ENCODE measurements at places on chromosomes 5 and 9.

DNA sequence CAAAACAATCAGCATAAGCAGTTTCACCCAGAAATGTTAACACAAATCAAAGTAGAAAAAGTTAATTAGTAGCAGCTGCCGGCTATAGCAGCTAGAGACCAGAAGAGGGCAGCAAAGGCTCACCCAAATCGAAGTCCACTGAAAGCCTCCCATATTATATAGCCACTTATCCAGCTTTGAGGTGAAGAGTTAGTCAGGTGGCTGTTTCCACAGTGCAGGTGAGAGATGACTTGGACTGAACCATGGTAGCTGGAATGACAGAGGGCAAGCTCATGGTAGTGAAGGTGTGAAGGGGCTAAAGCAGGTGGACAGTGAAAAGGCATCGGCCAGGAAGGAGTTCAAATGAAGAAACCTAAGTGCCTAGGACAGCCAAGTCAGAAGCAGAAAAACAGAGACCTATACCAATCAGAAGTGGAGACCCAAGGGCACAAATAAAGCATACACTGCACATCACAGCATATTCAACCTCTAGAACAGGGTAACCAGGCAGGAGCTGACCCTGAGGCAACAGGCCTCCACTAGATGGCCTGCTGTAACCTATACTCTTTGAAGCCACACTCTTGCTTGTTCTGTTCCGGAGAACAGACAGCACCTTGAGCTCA is 7.2 kb upstream of the RNF38 start:
- peak; percentile 65 for DNase-seq

GRCh38 chr5:136769093-136769492 is 403.7 kb upstream of the TRPC7 start:
- no peak for DNase-seq

DNA sequence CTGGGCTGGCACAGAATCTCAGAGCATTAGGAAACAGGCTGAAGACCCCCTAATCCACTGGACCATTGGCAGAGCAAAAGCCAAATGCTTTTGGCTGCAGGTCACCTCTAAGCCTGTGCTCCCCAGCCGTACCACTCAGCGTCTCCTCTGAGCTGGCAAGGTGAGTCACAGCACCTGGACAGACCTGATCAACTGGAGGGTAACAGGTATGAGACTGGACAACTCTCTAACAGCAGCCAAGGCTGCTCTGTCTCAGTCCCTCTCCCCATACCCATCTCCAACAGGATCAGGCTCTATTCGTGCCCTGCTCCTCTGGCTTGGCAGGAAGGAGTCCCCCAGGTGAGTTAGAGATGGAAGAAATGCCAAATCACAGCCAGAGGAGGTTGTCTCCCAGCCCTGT is 4.7 kb downstream of the GOLGA2 start:
- DNase-seq: no peak

GRCh38 chr5:56037531-56038010 is 42.8 kb upstream of the IL6ST start:
- DNase-seq: no peak

DNA sequence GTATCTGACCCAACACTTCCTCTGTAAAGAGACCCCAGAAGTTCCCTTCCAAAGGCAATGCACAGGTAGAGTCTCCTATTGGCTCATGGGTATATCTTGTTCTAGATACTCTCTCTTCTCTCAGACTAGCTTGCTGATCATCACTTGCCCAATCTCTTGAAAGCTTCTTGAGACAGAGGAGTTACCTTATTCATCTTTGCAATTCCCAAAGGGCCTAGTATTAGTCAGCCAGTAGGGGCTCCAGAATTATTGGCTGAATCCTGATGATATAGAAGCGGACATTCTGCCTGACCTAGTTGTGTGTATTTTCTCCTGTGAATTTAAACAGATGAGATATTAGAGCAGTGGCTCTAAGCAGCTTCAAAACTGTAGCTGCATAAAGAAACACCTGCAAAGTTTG is 304.0 kb upstream of the KLF4 start:
- no peak for DNase-seq

DNA sequence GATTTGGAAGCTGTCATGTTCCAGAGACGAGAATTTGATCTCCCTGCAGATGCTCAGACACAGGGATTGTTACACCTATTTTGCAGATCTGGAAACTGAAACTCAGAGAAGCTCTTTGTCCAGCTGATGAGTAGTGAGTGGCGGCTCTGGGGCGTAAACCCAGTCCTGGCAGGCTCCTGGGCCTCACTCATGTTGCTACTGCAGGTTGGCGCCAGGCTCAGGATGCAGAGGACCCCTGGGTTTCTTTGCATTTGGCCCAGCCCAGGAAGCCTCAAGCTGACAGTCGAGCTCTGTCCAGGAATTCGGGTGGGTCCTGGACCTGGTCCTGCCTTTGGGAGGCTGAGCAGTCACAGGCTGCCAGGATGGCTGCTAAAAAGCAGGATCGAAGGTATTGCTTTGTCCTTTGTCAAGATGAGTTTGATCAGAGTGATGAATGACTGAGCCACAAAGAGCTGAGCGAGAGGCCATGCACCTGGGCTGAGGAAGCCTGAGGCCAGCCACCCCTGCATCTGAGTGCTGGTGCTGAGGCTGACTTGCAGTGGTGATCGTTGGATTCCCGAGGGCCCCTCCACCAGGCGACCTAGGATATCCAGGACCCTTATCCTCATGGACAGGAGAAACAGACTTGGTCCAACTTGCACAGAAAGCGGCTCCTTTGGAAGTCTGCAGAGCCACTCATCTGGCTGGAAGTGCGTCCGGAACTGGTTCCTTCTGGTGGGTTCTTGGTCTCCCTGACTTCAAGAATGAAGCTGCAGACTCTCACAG is 8.3 kb upstream of the RNF130 start:
- no peak for DNase-seq

DNA sequence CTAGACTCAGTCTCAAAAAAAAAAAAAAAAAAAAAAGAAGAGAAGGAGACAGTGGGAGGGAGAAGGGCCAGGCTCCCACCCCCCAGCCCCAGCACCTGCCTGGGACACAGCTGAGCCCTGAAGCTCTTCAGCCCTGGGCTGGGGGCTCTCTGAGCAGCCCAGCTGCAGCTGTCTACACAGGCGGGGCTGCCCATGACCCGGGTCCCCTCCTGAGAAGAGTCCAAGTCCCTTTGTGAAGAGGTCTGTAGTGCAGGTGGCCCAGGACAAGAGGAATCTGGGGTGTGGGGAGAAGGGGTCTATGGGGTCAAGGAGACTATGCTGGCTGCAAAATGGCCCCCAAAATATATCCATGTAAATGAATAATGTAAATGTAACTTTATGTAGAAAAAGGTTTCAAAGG is 6.7 kb upstream of the LCN2 start:
- no peak for DNase-seq

DNA sequence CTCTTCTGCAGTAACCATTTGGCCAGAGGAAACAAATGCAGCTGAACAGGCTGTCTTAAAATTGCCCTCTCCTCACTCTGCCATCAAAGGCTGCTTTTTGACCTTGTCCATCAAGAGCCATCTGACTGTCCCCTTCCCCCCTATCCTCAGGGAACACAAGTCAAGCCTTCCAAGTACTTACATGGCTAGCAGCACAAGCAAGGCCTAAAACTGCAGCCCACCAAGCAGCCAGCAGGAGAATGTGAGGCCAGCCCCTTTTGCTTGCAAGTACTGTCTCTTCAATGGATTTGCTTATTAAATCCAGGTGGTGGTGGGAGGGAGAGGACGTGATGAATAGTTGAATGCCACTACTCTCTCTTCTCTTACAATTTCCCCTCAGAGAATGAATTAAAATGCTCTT is 83.5 kb downstream of the HTR1A start:
- no peak for DNase-seq

GRCh38 chr5:149895416-149896345 is 48.9 kb downstream of the PDE6A start:
- peak; percentile 56 for DNase-seq

- no peak for DNase-seq
Measured at GRCh38 chr5:139363937-139364336, 19.2 kb downstream of the SLC23A1 start.

- no peak for DNase-seq
Measured at GRCh38 chr9:119027901-119028699, 341.1 kb downstream of the BRINP1 start.

- no peak for DNase-seq
Measured at GRCh38 chr5:159322180-159322579, 8.1 kb downstream of the IL12B start.

DNA sequence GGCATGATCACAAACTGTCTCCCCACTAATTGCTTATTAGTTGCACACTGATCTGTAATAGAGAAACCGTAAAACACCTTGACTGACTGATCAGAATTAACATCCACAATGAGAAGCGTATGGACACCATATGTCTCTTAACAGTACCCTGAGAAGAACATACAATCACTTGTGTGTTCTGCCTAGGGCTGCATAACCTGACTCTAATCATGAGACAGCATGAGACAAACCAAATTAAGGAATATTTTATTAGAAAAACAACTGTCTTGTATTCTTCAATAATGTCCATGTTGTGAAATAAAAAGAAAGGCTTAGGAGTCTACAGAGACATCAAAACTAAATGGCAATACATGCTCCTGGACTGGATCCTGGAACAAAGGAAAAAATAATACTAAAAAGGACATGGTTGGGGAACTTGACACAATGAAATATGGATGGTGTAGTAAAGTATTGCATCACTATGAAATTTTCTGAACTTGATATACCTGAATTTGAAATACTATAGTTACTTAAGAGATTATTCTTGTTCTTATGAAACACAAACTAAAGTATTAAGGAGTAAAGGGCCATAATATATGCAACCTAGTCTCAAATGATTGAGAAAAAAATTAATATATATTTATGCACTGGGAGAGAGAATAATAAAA is 162.1 kb downstream of the CWC27 start:
- DNase-seq: no peak

GRCh38 chr5:111972080-111972479 is 215.1 kb upstream of the NREP start:
- DNase-seq: no peak

DNA sequence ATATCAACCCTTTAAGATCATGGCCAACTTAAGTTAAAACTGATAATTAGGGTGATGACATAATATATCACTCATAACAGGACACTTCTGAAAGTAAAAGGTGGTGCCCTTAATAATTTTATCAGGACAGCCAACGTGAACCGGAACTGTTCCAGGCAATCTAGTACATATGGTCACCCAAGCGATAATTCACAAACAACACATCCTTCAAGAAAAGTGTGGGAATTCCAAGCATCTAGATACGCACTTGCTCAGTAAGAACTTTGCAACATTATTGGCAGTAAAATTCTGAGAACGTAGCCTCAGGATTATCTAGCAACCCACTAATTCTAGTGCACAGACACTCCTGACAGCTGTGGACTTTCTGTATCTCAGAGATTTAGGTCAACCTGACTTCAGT is 85.7 kb downstream of the ALDH7A1 start:
- no peak for DNase-seq

DNA sequence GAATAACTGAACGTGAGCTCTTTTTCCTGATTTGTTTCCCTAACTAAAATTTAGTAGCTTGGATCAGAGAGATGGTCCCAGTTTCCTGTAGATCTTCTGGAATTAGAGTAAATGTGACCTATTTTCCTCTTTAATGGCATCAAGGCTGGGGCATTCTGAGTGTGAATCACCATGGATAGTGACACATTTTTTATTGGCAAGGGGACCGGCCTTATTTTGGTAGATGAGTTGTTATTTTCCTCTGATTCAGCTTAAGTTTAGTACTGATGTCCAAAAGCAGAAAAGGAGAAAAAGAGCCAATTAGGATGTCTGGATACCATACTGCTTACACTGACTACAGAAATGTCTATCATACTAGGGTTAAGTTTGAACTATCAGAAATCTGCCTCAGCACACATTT is 68.1 kb downstream of the RNF38 start:
- no peak for DNase-seq

DNA sequence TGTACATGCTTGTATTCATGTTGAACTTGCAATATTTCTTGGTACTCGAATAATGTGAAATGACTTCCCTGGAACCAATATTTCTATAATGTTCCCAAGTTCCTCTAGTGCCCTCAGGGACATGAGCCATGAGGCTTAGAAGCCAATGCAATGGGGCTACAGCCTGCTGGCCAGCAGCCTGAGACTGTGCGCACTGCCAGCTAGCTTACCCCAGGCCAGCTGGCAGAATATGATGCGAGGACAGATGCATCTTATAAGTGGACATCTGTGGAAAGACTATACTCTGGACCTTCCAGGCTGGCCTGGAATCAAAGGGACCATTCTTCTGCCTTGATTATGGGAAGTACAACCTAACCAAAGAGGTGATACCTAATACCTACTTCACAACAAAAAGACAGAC is 1862.0 kb upstream of the ACO1 start:
- no peak for DNase-seq

DNA sequence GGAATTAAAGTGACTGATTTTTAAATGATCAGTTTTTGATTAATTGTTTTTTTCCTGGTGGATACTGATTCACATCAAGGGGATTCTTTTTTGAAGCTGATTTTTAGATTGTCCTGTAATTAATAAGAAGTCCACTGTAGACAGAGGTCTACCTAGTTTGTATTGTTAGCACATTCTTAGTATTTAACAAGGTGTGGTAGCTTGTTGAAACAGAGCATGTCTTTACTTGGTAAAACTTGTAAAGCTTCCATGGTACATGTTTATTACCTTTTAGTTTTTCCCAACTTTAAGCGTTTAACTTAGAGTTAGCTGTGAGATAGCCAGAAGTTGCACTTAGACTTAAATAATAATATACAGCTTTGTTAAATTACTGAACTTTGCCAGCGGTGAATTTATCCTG is 1.5 kb downstream of the BTF3 start:
- no peak for DNase-seq

GRCh38 chr5:170614065-170614490 is 110.3 kb downstream of the KCNIP1 start:
- DNase-seq: no peak

- no peak for DNase-seq
Measured at GRCh38 chr5:84518862-84519261, 134.2 kb upstream of the EDIL3 start.

GRCh38 chr9:90665072-90665471 is 22.4 kb upstream of the DIRAS2 start:
- DNase-seq: no peak

- no peak for DNase-seq
Measured at GRCh38 chr9:89647366-89648128, 42.7 kb downstream of the GADD45G start.

DNA sequence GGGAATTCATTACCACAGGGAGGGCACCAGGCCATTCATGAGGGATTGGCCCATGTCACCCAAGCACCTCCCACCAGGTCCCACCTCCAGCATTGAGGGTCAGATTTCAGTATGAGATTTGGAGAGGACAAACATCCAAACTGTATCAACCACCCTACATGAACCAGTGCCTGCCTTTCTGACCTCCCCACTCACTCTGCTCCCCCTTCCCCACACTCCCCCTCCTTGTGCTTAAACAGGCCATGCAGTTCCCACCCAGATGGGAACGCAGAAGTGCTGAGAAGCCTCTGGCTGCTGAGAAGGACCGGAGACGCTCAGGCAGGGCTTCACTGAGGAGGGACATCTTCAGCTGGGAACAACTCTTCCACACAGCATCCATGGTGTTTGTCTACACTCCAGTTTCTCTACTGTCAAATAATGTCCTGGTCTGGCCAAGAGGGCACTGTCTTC is 30.0 kb upstream of the ADAMTS2 start:
- no peak for DNase-seq
